ENCODE measurements at places on chromosomes 2 and 18.

- no peak for DNase-seq
Measured at GRCh38 chr2:693606-694005, 16.4 kb upstream of the TMEM18 start.

DNA sequence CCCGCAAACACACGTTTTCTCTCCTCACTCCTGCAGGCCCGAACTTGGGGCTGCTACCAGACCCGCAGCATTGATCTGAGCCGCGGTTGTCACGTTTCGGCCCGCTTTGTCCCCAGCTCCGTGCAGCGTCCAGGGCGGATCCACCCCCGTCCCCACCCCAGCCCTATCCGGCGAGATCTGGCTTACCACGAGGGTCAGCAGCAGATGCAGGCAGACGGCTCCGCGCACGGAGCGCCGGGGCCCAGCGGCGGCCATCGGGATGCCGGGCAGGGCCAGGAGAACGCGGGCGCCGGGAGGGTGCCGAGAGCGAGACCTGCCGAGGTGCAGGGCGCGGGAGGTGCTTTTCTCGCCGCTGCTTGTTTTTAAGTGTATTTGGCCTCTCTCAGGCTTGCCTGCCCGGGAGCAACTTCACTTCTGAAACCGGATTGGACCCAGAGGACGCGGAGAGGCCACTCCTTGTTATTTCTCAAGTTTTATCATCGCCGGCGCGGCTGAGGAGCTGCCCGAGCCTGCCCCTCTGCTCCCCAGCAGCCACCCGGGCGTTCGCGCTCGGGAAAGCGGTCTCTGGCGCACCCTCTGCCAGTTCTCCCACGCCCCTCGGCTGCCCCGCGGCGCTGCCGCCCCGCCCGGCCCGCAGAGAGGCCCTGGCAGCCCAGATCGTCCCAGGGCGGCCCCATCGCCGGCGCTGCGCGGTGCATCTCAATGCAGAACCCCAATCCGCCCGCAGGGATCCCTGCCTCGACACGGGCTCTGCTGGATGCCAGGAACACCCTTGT, at the start of gene DSC3:
DSC3 (minus strand) TSS at position 337 of the 776 bp plus-strand sequence; CDS start at position 255, 82 bp downstream.
- DNase-seq = no peak

GRCh38 chr2:137023205-137023604, 257.9 kb downstream of the THSD7B start:
- DNase-seq = no peak

DNA sequence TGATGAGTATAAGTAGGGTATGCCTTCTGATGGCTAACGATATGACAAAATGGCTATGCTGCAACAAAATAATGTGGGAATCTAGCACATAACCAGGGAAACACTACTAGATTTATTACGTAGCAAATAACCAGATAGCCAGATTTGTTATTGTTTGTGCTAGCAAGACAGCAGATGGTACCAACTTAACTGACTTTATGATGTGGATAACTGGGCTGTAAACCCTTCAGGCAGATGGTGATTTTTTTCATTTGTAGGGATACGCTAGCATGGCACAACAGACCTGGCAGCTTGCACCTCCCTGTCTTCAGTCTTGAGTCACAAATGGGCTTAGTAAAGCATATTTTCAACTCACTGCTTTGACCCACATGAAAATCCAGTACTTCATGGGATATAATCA, 48.7 kb downstream of the PRELID3A start:
- DNase-seq = no peak

DNA sequence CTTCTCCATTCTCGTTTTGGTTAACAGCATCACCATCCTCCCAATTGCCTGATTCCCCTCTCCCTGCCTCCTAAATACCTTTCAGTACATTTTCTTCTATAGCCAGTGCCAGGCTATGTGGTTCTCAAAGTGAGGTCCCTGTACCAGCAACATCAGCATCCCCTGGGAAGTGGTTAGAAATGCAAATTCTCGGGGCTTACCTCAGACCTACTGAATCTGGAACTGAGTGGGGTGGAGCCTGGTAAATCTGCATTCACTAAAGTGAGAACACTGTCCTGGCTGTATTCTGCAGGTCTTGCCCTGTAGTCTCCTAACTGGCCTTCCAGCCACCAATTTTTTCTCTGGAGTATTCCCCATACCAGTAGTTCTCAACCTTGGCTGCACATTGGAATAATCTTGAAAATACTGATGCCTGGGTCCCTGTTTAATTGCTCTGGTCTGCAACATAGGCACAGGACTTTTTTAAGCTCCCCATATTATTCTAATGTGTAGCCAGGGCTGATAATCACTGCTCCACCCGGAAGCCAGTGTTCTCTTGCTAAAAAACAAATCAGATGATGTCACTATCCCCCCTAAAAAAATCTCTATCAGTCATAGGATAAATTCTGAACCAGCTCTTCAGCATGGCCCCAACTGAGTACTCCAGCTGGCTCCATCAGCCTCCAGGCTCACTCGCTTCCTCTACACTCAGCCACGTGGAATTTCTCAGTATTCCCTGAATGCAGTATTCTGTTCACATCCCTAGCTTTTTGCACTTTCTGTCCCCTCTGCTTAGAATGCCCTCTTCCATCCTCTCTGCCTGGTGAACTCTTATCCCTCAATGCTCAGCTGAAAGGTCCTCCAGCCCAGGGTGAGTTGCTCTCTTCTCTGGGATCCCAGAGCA, 98.4 kb downstream of the CDK15 start:
- no peak for DNase-seq

GRCh38 chr2:163255086-163255485, 416.5 kb upstream of the KCNH7 start:
- no peak for DNase-seq

GRCh38 chr2:231720987-231721966, 13.0 kb downstream of the PTMA start:
- DNase-seq = no peak

DNA sequence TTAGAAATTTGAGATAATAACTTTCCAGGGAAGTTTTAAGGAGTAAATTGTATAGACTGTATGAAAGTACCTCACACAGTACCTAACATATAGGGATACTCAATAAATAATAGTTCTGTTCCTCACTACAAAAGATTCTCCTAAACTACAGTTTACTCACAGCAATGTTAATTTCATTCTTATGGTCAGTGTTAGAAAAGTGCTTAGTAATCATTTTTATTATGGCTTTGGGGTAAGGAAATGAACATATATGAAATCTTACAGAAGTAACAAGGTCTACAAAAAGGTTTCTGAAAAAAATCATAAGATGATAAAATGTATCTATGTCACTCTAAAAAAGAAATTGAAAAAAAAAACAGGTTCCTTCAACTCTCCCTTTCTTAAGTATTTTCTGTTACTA, 67.2 kb downstream of the IKZF2 start:
- no peak for DNase-seq

GRCh38 chr18:44712025-44712424, 31.3 kb downstream of the SETBP1 start:
- DNase-seq = no peak

GRCh38 chr2:202609381-202610145, 25.2 kb upstream of the FAM117B start:
- DNase-seq = no peak

GRCh38 chr2:84799772-84800171, 81.1 kb downstream of the TRABD2A start:
- DNase-seq = no peak

DNA sequence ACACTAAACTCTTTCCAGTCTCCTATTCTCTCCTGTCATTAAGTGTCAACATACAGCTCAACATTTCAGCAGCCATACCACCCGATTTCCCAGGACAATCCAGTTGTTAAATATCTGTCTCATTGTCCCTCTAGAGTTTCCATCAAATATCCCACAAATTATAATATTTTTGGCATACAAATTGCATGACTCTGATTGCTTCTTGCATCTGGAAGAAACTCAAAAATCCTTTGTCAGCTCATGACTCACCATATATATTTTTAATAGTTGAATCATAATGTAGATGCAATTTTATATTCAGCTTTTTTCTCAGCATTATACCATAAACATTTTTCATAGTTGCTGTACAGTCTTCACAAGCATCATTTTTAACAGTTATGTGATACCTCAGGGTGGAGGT, 7.2 kb downstream of the SLC30A3 start:
- no peak for DNase-seq

Data from cerebellar nuclear complex (tissue), 1 donor.